ENCODE measurements at places on chromosomes 16 and 17.

DNA sequence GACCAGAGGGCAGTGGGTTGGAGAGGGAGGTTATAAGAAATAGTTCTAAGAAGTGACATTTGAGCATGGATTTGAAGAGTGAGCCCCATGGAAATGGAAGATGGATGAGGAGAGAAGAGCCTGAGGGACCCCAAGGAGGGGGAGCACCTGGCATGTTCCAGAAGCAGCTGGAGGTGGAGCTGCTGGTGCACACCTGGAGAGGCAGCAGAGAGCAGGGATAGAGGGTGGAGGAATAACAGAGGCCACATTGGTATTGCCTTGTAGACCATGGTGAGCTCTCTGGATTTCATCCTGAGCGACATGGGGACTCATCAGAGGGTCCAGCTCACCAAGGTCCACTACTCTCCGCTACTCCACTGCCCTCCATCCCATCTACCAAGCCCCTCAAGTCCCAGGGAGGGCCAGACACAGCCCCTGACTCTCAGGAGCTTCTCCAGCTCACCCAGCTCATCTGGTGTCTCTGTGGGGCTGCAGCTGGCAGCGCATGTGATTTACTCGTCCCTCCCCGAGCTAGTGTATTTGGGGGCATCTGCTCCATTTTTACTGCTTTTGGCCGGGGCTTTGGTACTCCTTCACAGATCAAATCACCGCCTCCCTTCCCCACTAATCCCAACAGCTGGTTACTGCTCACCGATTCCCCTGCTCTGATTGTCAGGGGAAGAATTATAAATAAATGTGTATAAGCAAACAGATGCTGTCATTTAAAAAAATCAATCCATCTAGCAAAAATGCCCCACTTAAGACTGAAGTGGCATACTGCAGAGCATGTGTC, 22.1 kb upstream of the KDM8 start:
- no peak for ATAC-seq

DNA sequence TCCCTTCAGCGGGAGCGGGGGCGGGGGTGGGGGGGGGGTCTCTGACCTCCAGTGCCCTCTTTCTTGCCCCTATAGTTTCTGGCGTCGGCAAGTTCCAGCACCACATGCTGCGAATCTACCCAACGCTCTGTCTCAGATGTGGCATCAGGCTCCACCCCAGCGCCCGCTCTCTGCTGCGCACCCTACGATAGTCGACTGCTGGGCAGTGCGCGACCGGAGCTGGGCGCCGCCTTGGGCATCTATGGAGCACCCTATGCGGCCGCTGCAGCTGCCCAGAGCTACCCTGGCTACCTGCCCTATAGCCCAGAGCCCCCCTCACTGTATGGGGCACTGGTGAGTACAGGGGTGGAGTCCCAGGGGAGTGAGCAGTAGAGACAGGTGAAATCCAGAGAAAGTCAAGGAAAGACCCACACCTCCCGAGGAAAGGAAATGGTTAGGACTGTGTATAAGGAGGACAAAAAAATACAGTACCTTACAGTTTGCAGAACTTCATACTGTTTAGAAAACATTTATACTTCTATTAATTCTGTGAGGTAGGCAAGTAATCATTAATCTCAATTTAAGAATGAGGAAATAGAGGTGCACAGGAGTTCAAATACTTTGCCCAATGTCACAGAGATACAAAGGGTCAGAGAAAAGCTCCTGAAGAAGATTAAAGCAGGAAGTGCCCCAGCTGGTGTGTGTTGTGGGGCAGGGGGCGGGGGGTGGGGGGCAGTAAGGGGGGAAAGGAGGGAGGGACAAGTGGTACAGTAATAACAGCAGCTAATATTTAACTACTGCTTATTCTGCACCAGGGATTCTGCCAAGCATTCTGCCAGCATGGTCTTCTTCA, 2.5 kb downstream of the IRX6 start:
- ATAC-seq = no peak

- no peak for ATAC-seq
Observed at GRCh38 chr17:10207153-10207552, 8.7 kb upstream of the GAS7 start.

- ATAC-seq = no peak
Observed at GRCh38 chr17:77706938-77707337, 251.6 kb upstream of the TNRC6C start.

DNA sequence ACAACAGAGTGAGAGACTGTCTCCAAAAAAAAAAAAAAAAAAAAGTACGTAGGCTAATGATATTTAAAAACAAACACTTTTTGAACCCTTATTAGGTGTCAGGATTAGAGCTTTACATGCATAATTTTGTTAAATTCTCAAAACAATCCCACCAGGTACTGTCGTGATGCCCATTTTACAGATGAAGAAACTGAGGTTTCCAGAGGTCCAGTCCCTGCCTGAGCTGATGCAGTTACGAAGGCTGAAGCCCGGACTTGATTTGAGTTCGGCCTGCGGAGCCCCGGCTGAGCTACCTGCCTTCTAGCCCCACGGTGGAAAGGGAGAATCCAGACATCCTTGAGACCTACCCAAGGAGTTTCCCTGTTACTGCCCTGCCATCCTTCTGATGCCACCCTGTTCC, 137.5 kb upstream of the EEF2KMT start:
- ATAC-seq = no peak

DNA sequence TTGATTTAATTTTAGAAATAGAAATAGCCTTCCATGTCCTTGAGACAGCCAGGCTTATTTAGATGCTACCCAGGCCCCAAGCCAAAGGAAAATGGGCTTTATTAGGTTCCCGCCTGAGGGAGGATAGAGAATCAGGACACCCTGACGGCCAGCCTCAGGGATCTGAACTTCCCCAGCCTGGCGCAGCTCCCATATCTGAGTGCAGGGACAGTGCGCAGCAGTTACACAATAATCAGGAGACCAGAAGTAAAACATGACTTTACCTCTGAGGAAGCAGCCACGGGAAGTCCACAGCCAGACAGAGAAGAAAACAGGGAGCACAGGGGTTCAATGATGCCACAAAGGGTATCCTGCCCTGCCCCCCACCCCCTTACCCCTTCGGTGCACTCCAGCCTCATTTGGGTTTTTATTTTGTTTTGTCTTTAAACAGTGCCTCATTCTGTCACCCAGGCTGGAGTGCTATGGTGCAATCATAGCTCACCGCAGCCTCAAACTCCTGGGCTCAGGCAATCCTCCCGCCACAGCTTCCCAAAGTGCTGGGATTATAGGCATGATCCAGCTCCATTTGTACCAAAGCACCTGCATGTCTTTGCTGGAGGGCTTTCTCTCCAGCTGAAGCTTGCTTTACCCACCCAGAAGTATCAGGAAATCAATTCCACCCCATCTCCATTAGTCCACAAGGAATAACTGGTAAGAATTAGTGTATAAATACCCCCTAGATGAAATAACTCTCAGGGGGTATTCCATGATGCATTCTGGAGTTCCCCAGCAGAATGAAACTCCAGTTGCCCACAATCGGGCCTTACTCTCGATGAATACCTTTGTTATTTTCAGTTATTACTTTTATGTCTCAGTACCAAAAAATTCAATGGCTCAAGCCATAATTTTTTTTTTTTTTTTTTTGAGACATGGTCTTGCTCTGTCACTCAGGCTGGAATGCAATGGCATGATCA, 21.9 kb downstream of the ORC6 start:
- ATAC-seq = no peak

- no peak for ATAC-seq
Observed at GRCh38 chr16:51818342-51818944, 667.4 kb upstream of the SALL1 start.

DNA sequence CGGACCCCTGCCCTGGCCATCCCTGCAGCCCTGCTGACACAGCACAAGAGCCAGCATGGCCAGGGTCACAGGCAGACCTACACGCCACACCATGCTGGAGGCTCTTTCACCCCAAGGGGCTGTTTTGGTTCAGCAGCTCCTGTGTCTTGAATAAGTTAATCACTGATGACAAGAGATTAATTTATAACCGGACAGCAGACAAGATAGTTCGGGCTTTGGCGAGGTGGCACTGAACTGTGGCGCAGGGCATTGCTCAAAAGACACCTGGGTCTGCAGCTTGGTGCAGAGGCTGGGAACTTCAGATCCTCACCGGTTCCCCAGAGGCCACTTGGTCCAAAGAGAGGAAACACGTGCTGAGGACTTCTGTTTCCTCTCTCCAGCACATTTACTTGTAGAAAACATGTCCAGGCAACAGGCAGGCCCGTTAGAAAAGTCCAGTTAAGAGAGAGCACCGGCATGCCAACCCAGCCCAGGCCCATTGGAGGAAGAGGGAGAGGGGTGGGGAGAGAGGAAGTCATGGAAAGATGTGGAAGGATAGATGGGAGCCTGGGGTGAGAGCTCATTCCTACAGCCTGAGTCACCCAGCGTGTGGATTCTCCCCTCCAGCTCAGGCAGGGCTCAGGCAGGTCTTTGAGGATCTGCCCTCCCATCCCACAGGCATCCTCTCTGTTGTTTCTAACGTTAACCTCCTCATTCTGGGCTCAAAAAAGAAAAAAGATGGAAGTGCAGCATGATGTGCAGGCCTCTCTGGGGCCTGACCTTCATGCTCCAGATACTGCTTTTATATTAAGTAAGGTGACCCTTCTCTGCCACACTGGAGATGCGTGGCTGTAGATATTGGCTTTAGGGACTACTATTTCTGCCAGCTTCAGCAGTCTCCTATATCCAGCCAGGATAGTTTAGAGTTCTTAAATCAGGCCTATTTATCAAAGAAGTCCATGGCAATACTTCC, 80.0 kb upstream of the HNF1B start:
- no peak for ATAC-seq

- peak; percentile 37 for ATAC-seq
Observed at GRCh38 chr17:74892974-74893911, at the start of gene FADS6. FADS6 (minus strand) TSS chr17:74893633; CDS start chr17:74893595, 38 bp downstream.

DNA sequence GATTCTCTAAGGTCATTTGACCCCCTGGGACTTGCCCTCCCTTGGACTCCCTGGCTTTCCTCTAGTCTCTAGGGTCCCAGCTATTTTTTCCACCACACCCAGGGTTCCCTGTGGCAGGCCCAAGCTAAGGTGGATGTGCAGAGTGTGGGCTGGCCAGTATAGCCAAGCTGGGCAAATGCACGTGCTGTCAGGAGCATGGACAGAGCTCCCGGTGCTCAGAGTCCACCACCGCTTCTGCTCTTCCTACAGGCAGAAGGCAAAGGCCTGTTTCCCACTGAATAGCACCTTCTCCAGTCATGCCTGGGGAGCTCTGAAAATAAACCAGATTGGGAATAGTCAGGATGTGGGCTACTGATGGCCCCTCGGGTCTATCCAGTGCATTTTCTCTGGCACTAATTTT, 53.3 kb downstream of the GNAO1 start:
- no peak for ATAC-seq

DNA sequence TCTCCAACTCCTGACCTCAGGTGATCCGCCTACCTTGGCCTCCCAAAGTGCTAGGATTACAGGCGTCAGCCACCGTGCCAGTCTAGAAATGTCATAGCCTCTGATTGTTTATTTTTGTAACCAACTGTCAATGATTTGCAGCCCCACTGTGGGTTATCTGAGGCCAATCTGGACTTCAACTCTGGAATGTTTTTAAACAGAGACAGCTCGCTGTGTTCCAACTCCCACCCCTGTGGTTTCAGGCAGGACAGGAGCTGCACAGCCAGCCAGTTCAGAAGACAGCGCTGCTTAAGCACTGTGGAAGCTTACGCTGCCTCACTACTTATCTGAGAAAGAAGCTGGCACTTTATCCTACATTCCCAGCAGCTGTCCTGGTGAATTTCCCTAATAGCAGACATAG, 19.5 kb downstream of the MRM3 start:
- ATAC-seq = no peak

GRCh38 chr17:55549140-55549539, 37.9 kb upstream of the SMIM36 start:
- ATAC-seq = no peak

DNA sequence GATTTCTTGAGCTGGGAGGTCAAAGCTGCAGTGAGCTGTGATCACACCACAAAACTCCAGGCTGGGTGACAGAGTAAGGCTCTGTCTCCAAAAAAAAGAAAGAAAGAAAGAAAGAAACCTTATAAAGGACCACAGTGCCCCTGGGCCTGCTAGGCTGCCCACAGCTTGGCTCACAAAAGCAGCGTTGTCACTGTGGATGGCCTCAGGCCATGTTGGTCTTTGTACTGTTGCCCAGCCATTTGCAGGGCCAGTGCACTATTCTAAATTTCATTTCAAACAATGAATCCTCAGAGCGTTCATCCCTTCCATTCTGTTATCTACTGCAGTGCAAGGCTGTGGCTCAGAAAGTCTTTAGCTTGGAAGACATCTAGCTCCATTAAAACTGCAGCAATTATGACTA, 208.4 kb downstream of the SLC39A11 start:
- no peak for ATAC-seq

DNA sequence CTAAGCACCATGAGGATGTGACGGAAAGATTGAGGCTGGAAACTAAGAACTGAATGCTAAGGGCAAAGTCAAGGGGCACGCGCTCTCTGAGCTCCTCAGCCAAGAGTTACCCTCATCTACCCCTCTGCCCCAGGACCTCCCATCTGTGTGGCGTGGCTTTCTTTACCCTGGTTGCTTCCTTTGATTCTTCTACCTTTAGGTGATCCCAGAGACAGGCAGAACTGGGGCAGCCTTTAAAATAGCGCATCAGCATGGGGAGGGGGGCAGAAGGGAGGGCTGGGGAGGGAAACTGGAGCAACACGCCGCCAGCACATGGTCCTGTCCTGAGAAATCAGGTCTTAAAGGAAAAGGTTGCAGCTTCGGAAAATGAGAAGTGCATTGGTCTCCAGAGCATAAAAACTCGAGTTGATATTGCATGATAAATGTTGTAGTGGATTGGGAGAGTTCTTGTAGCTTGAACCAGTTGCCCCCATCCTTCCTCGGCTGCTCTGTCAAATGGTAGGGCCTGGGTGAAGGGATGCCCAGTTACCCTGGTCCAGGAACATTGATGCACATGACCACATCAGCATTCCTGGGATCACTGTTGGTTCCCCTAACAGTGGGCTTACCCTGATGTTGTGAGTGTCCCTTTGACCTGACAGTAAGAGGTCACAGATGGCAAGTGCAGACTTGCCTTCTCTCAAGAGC, 29.7 kb downstream of the LDHD start:
- ATAC-seq = no peak

GRCh38 chr17:82917699-82918345, 78.0 kb upstream of the ZNF750 start:
- ATAC-seq = no peak

DNA sequence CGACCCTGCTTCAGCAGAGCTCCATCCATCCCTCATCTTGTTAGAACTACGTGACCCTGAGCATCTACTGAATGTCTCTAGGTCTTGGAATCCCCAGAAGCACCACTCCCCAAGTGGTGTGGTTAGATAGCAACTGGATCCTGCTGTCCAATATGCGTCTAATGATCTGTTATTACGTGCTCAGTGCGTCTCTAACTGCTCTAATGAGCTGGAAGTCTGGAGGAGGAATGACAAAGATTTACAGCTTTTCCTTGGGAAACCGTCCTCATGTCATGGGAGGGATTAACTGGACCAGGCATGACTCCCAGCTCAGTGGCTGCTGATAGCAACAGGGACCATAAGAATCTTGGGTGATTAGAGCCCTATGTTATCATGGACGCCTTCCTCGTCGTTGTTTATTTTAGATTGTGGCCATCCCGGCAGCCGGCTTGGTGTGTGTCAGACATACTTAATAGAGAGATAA, 150.9 kb downstream of the HS3ST3B1 start:
- ATAC-seq = no peak

- no peak for ATAC-seq
Observed at GRCh38 chr17:45868276-45868675, 23.6 kb downstream of the SPPL2C start.

- no peak for ATAC-seq
Observed at GRCh38 chr17:4490109-4490591, 8.5 kb upstream of the SPNS2 start.

- ATAC-seq = no peak
Observed at GRCh38 chr17:67588326-67588725, 129.4 kb upstream of the NOL11 start.

Measured in stimulated activated memory B cell treated with anti-CD40 and anti-IgM and Interleukin-4, amounts not matched to agents 10 μg/mL and 1 μg/mL and 100 μg/mL, for 72 hours (primary cell).